Activated CD8-positive, alpha-beta T cell treated with anti-CD3 and anti-CD28 coated beads for 36 hours (primary cell): ENCODE measurements at places on chromosomes 1 and 21.
A peak's percentile ranks its signal among the peaks of the same experiment; 100 is the strongest.

DNA sequence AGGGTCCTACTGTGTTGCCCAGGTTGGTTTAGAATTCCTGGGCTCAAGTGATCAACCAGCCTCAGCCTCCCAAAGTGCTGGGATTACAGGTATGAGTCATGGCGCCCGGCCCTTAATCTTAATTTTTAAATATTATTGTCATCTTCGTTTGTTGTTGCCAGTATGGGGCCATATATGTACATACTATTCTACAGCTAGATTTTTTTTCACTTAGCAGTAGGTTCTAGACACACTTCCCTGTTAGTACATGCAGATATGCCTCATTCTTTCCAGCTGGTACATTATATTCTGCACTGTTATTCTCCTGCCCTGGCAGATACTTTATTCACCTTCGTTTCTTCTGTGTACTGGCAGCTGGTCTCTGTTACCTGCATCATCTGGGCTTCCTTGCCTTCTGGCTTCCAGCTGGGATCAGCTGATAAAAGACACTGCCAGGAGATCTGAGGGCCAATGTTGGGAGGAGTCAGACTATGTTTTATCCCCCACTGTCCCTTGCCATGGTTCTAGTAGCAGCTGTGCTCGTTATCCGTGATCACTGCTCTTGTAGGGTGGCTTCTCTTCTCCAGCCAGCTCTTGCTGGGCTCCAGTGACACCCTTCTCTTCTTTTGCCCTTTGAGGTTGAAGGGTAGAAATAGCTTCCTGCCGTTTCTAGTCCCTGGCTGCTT, 24.7 kb downstream of the ST3GAL3 start:
- DNase-seq = no peak

DNA sequence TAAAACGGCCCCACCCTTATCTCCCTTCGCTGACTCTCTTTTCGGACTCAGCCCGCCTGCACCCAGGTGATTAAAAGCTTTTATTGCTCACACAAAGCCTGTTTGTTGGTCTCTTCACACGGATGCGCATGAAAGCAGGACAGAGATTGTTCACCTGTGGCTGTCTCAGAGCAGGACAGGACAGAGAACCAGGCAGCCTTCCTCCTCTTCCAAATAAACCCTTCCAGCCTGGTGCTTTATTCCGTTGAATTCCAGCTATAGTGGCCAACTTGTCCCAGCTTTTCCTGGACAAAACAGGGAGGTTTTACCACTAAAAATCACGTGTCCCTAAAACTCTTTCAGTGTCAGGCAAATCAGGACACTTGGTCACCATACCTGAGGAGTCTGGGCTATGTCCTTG, 9.5 kb upstream of the DMRTB1 start:
- no peak for DNase-seq

GRCh38 chr1:94205639-94206038, 31.7 kb downstream of the ARHGAP29 start:
- no peak for DNase-seq

GRCh38 chr1:200526709-200527612, 93.6 kb downstream of the KIF14 start:
- no peak for DNase-seq

GRCh38 chr21:31072533-31072932, 34.3 kb upstream of the KRTAP19-8 start:
- DNase-seq = no peak

- DNase-seq = no peak
Measured at GRCh38 chr21:28025111-28025510, 967.6 kb downstream of the LTN1 start.

- DNase-seq = no peak
Measured at GRCh38 chr1:3598522-3599285, 12.6 kb downstream of the MEGF6 start.

- DNase-seq = peak; percentile 53
Measured at GRCh38 chr1:54460351-54460750, 54.2 kb upstream of the SSBP3 start.

- no peak for DNase-seq
Measured at GRCh38 chr1:198628067-198628455, 10.8 kb upstream of the PTPRC start.

DNA sequence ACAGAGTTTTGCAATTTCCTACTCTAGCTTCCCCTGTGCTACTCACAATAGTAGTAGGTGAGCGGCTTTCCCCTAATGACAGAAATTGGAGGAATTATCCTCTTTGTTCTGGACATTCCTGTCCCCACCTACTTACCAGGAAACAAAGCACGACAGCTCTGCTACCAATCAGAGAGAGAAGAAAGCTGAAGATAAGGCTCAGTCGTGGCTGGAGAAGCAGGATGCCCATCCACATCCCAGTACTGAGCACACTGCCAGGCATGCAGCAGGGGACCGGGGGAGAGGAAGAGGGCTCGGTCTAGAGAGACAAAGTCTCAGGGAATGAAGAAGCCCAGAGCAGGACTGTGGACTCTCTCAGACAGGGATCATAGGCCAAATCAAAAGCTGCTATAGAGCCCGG, 134.1 kb upstream of the KRTAP19-8 start:
- no peak for DNase-seq
